ENCODE measurements at places on chromosomes 12 and 14. TPM values are rescaled to one million over a fixed set of nuclear protein-coding genes. Genes with fewer than 3 reads are reported as not detected.

The C12orf54 gene
- not detected for total RNA-seq

The KRT6A gene
- not detected for total RNA-seq

The DLGAP5 gene
- 313 TPM for total RNA-seq

The DEGS2 gene
- total RNA-seq: not detected

The ATL1 gene
- 7.3 TPM for total RNA-seq

The ARMH4 gene
- 23.0 TPM for total RNA-seq

The ADCY4 gene
- not detected for total RNA-seq

The BDKRB2 gene
- 0.37 TPM for total RNA-seq

The TGM1 gene
- total RNA-seq: 2.6 TPM

The LHX5 gene
- total RNA-seq: 48.4 TPM

The NTS gene
- total RNA-seq: not detected

The GSC gene
- total RNA-seq: 1.1 TPM

The IL26 gene
- total RNA-seq: not detected

The FAM90A1 gene
- not detected for total RNA-seq

The INSM2 gene
- total RNA-seq: not detected

The ZNF891 gene
- total RNA-seq: 7.2 TPM

- no peaks in the 10 kb centered on the region for H3K36me3 ChIP-seq
- DNase-seq: peak; percentile 77
- H3K27ac ChIP-seq: no peak overlapping the region
- peak overlapping the region; percentile 73 for H3K4me3 ChIP-seq
- H3K27me3 ChIP-seq: peaks cover 43% of the 10 kb centered on the region
- H3K4me1 ChIP-seq: peaks cover 32% of the 10 kb centered on the region
Observed at GRCh38 chr12:2959505-2960389, 550 bp downstream of the TEAD4 start.

GRCh38 chr12:53986686-53987483 lies 1.9 kb downstream of the HOXC10 start:
- H3K4me3 ChIP-seq: no peak overlapping the region
- no peaks in the 10 kb centered on the region for H3K36me3 ChIP-seq
- H3K27ac ChIP-seq: no peak overlapping the region
- no peaks in the 10 kb centered on the region for H3K4me1 ChIP-seq
- no peak for DNase-seq

GRCh38 chr12:49548481-49548821 lies 9.6 kb downstream of the KCNH3 start:
- no peak overlapping the region for H3K27ac ChIP-seq
- H3K4me1 ChIP-seq: peaks cover 14% of the 10 kb centered on the region
- no peak for DNase-seq
- H3K36me3 ChIP-seq: no peaks in the 10 kb centered on the region
- peak overlapping the region; percentile 29 for H3K4me3 ChIP-seq

DNA sequence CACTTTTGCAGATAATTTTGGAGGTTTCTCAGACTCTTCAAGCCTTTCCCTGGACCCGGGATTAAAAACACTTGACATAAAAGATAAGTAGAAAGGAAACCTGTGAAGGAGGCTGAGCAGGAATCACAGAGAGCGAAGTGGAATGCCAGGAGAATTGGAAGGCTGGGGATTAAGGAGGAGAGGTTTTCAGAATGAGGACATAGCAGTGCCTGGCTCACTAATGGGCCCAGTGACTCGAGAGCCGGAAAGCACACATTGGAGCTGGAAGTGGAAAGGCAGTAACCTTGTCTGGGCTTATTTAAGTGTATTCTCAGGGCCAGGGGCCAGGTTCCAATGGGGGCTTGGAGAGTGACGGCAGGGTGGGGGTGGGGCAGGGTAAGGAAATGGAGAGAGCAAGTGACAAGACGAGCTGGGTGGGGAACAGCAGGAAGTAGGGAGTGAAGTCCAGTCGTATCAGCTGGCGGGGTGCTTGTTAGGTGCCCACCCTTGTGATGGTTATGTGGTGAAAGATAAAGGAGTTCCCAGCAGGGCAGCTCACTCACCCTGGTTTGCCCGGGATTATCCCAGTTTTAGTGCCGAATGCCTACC lies 13.1 kb downstream of the EVL start:
- DNase-seq: peak; percentile 45
- H3K27ac ChIP-seq: no peak overlapping the region
- H3K4me1 ChIP-seq: peaks cover 11% of the 10 kb centered on the region
- H3K27me3 ChIP-seq: no peaks in the 10 kb centered on the region
- H3K4me3 ChIP-seq: no peak overlapping the region
- no peaks in the 10 kb centered on the region for H3K36me3 ChIP-seq

DNA sequence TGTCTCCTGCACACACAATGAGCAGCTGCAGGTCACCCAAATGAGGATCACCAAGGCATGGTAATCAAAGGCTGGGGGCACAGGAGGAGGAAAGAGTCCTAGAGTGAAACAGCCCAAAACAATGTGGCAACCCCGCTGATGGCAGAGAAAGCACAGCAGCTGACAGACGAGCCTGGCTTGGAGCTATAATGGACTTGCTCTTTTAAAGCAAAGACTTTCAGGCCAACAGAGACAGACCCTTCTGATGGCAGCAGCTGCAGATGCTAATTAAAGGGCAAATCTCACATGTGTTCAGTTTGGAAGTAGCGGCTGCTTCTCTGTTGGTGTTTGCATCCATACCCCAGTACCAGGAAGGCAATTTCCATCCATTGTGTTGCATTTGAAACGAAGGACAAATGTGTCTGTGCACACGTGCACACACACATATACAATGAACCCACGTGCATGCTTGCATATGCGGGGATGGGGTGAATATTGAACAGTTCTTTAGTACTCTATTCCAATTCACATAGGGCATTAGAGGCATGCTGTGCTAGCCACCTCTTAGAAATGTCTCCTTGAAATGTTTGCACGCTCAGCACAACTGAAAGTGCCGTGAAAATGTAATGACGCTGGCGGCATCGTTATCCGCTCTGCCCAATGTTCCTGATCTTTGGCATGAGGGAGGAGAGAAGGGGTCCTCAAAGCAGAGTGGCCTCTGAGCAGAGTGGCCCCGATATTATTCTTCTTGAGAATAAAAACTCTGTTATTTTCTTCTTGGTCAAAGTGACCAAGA lies 38.1 kb downstream of the CIT start:
- DNase-seq: no peak
- H3K4me3 ChIP-seq: no peak overlapping the region
- H3K36me3 ChIP-seq: peaks cover 6% of the 10 kb centered on the region
- no peaks in the 10 kb centered on the region for H3K27me3 ChIP-seq
- H3K4me1 ChIP-seq: no peaks in the 10 kb centered on the region
- no peak overlapping the region for H3K27ac ChIP-seq

- DNase-seq: no peak
- no peaks in the 10 kb centered on the region for H3K4me1 ChIP-seq
- H3K27ac ChIP-seq: no peak overlapping the region
Observed at GRCh38 chr12:117161460-117162166, 28.7 kb downstream of the FBXO21 start.

DNA sequence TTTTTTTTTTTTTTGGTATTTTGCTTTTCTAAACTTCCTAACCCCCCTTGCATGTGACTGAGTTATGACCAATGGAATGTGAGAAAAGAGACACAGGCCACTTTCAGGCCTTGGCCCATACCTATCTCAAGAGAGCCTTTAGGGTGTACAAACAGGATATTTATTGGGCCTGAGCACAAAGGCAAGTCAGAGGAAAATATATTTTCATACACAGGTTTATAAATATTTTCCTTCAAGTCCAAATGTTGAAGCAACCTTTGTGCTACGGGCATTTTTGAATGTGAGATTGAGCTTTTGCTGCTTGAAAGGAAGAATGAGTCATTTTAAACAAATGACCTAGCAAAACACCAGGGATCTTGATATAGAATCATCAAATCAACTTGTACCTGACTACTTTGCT lies 228.6 kb upstream of the E2F7 start:
- H3K36me3 ChIP-seq: no peaks in the 10 kb centered on the region
- no peak overlapping the region for H3K4me3 ChIP-seq
- no peak overlapping the region for H3K27ac ChIP-seq
- no peaks in the 10 kb centered on the region for H3K27me3 ChIP-seq
- no peak for DNase-seq
- peaks cover 7% of the 10 kb centered on the region for H3K4me1 ChIP-seq

DNA sequence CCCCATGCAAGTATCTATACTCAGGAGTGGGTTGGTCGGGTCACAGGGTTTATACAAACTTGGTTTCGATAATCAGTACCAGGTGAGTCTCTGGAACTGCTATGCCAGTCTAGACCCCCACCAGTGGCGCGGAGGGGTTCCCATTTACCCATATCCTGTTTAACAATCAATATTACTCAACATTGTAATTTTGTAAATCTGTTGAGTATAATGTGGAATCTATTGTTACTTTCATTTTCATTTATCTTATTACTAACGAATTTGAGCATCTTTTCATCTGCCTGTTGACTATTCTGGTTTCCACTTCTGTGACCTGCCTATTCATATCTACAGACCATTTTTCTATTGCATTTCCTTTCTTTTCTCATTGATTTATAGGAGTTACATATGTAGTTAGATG lies 275.2 kb upstream of the CRY1 start:
- peaks cover 3% of the 10 kb centered on the region for H3K4me1 ChIP-seq
- H3K27ac ChIP-seq: no peak overlapping the region
- no peaks in the 10 kb centered on the region for H3K27me3 ChIP-seq

DNA sequence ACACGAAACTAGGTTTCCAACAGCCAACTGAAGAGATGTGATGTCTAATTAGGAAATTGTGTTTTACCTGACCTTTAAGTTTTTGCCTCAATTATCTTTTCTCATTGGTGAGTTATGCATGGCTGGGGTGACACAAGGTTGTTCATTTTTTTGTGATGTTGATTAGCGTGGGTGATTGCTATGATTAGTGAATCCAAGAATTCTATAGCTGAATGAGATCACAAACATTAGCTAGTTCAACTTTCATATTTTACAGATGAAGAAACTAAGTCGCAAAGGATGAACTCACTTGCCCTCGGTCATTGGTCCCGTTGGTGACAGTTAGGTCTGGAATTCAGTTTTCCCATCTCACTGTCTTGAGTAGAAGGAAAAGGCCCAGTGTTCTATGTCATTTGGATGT lies 32.6 kb upstream of the LMNTD1 start:
- no peak for DNase-seq
- H3K4me1 ChIP-seq: no peaks in the 10 kb centered on the region
- no peaks in the 10 kb centered on the region for H3K36me3 ChIP-seq
- H3K4me3 ChIP-seq: no peak overlapping the region
- H3K27ac ChIP-seq: no peak overlapping the region

DNA sequence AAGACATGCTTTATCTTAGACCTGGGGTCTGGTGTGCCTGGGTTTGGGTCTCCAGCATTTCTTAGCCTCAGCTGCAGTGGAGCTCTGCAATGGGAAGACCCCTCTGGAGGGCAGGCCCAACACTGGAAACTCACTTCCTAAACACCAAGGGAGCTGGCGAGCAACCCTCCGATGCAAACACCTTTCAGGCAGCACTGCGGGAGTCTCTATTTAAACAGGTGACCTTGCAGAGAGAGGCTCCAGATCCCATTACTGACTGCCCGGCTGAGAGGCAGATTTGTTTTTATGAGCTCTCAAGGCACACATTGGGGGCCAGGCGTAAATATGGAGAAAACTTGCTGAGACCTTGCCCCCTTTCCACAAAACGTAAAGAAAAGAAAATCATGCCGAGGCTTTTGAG lies 195.5 kb downstream of the PAX9 start:
- DNase-seq: peak; percentile 7
- H3K4me1 ChIP-seq: peaks cover 26% of the 10 kb centered on the region
- no peaks in the 10 kb centered on the region for H3K27me3 ChIP-seq
- no peak overlapping the region for H3K4me3 ChIP-seq
- H3K36me3 ChIP-seq: no peaks in the 10 kb centered on the region
- no peak overlapping the region for H3K27ac ChIP-seq

- peaks cover 39% of the 10 kb centered on the region for H3K4me1 ChIP-seq
- H3K27ac ChIP-seq: no peak overlapping the region
- no peak overlapping the region for H3K4me3 ChIP-seq
- DNase-seq: peak; percentile 15
- no peaks in the 10 kb centered on the region for H3K36me3 ChIP-seq
Observed at GRCh38 chr12:104551-105081, 38.0 kb downstream of the IQSEC3 start.

- H3K27me3 ChIP-seq: no peaks in the 10 kb centered on the region
- H3K4me1 ChIP-seq: peaks cover 24% of the 10 kb centered on the region
- H3K27ac ChIP-seq: no peak overlapping the region
- no peaks in the 10 kb centered on the region for H3K36me3 ChIP-seq
Observed at GRCh38 chr12:62466018-62466593, 520 bp upstream of the MON2 start.

- H3K4me3 ChIP-seq: no peak overlapping the region
- H3K4me1 ChIP-seq: peaks cover 47% of the 10 kb centered on the region
- H3K27me3 ChIP-seq: no peaks in the 10 kb centered on the region
- H3K27ac ChIP-seq: no peak overlapping the region
- no peaks in the 10 kb centered on the region for H3K36me3 ChIP-seq
- no peak for DNase-seq
Observed at GRCh38 chr14:91397965-91398591, 19.5 kb downstream of the CCDC88C start.

GRCh38 chr12:2429032-2429431 lies 365.7 kb upstream of the FKBP4 start:
- no peak for DNase-seq
- H3K4me1 ChIP-seq: no peaks in the 10 kb centered on the region
- H3K36me3 ChIP-seq: no peaks in the 10 kb centered on the region
- no peak overlapping the region for H3K27ac ChIP-seq
- H3K4me3 ChIP-seq: no peak overlapping the region
- no peaks in the 10 kb centered on the region for H3K27me3 ChIP-seq

DNA sequence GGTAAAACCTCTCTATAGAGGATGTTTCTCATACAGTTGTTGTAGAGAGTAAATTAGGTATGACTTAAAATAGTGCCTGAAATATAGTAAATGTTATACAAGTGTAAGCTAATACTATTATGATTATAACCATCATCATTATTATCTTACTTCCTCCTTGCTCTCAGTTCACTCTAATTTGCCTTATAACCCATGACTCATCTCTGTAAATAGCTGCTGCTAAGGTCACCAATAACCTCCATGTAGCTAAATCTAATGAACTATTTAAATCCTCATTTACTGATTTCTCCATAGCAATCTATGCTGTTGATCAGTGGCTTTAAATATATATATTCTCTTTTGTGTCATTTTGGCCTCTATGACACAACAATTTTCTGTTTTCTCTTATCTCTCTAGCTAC lies 109.6 kb downstream of the RMST start:
- no peak overlapping the region for H3K27ac ChIP-seq
- peaks cover 14% of the 10 kb centered on the region for H3K4me1 ChIP-seq
- H3K4me3 ChIP-seq: no peak overlapping the region
- no peak for DNase-seq

GRCh38 chr12:45298721-45299692 lies 83.1 kb downstream of the ANO6 start:
- H3K4me1 ChIP-seq: peaks cover 5% of the 10 kb centered on the region
- no peaks in the 10 kb centered on the region for H3K27me3 ChIP-seq
- H3K27ac ChIP-seq: no peak overlapping the region

GRCh38 chr14:93893661-93894261 lies 33.4 kb upstream of the FAM181A start:
- DNase-seq: peak; percentile 78
- H3K27ac ChIP-seq: no peak overlapping the region
- no peak overlapping the region for H3K4me3 ChIP-seq
- H3K36me3 ChIP-seq: no peaks in the 10 kb centered on the region

Data from neural progenitor cell (in vitro differentiated cells).